ENCODE measurements at places on chromosomes 3 and 15.

GRCh38 chr3:114223143-114223542, 14.2 kb downstream of the ZNF80 start:
- DNase-seq: no peak

DNA sequence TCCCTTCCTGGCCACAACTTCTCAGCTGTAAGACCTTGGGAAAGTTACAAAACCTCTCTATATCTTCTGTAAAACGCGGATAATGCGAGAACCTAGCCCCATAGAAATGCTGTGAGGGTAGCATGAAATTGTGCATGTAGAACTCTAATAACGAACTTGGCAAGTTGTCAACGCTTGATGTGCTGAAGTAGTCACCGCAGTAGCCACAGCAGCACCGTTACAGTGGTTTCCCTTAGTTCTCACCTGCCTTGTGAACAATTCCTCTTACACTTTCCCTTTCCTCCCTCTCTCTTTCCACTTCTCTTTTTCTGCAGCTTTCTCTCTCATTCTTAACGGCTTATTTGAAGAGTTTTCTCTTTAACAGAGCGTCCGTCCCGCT, 447 bp upstream of the SHQ1 start:
- no peak for DNase-seq

- DNase-seq: no peak
These were observed 344.6 kb upstream of the NECTIN3 start for GRCh38 chr3:110727056-110727455.

DNA sequence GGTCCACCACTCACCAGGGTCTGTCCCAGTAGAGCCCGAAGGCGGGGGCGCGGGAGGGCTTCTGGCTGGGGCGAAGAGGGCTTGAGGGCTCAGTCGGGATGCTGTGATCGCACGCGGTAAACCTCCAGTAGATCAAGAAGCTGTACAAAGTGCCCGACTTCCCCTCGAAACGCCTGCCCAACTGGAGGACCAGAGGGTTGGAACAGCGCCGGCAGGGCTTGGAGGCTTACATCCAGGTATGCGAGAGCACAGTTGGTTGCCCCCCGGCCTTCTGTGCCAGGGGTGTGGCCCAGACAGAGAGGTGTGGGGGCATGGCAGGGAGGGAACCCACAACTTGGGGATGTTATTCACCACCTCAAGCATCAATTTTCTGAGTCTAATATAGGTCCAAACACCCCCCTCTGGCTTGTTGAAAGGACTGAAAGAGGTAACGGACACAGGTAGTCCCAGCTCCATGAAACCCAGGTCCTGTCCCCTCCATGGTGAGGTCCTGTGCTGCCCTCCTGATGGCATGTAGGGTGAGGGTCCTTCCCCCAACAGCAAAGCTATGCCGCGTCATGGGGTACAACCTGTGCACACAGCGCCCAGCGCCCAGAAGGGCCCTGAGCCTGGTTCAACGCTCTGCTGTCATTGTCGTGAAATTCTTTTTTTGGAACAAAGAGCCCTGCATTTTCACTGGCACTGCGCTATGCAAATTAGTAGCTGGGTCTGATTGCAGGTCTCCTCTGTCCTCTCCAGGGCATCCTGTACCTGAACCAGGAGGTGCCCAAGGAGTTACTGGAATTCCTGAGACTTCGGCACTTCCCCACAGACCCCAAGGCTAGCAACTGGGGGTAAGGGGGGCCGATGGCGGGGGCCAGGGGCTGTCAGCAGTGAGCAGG, 1.2 kb downstream of the SNX22 start:
- DNase-seq: no peak

DNA sequence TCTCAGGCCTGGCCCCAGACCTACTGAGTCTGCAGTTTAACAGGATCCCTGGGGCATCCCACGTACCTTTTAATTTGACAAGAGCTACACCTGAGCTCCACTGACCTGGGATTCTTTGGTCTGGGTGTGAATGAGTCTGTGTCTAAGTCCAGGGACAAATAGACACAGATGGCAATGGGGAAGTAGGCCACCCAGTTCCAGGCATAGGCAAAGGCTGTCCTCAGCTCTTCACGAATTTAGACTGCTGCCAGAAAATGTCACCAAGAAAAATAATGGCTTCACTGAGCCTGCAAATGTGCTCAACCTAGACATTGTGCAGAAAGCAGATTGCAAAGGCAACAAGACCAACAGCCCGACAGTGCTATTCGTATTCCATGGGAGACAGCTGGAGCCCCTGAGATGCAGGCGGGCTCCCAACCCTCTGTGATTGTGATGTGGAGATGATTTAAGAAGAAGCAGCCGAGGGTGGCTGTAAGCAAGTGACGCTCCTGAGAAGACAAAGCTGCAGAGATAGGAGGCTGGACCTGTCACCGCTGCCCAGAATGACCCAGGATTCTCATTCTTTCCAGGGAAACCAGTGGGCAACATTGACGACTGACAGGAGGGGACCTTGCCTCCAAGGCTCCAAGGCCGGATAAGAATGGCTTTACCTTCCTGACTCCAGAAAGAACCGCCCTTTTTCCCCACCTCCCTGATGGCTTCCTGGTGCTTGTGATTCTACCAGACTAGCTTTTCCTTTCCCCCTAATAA, 39.8 kb upstream of the IREB2 start:
- DNase-seq: no peak

DNA sequence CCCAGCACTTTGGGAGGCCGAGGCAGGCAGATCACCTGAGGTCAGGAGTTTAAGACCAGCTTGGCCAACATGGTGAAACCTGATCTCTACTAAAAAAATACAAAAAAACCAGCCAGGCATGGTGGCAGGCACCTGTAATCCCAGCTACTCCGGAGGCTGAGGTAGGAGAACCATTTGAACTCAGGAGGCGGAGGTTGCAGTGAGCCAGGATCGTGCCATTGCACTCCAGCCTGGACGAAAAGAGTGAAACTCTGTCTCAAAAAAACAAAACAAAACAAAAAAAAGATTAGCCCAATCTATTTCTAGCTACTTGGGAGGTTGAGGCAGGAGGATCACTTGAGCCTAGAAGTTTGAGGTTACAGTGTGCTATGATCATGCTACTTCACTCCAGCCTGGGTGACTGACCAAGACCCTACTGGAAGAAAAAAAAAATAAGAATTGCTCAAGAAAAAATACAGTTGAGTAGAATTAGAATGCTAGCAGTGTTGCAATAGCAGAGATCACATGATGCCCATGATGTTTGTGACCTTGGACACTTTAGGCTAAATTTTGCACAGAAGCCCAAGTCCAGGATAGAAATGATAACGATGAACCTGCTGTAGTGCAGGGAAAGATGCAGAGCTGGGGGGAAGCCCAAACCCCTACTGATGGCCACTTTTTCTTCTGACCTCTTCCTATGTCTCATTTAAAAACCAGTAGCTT, 162.2 kb downstream of the LPP start:
- no peak for DNase-seq

DNA sequence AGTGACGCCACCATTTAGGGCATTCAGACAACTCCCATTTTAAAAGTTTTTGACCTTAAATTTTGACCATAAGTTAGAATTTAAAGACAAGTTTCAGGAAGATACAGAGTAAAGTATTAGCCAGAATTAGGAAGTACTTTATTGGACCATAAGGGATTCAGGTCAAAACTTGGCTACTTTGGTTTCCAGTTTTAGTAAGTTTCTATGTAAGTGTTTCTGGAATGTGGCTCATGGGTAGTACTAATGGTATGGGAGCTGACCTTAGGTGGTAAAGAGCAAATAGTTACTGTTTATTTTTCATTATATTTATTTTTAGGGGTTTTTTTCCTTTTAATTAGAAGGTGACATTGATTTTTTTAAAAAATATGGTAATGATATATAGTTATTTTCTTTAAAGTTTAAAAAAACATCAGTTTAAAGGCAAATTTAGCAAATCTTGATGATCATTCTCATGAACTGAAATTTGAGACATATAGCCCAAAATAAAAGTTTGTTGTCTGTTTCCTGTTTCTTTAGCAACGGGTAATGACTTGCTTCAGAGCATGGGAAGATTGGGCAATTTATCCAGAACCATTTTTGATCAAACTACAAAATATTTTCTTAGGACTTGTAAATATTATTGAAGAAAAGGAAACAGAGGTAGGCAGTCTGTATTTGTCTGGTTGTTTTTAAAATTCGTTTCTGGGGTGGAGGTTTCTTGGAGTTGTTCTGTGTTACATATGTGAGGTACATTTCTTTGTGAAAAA, 34.3 kb downstream of the U2SURP start:
- no peak for DNase-seq

- no peak for DNase-seq
These were observed 10.6 kb downstream of the FSTL1 start for GRCh38 chr3:120440001-120440703.

- no peak for DNase-seq
These were observed 294.6 kb upstream of the DPPA4 start for GRCh38 chr3:109631897-109632296.

DNA sequence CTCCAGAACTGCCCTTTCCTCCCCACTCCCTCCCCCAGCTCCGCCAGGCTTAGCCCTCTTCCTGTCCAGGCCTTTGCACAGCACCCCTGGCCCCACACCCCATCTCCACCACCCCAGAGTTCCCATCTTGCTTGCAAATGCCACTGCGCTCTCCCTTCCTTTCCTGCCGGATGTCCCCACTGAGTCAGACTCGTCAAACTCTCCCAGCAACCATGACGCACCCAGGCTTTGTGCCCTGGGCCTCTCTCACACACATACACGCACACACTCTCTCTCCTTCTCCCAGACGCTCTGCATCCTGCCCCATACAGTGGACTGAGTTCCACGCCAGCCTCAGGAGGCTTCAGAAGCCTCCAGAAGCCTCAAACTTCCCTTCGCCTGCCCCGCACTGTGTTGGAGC, 2.8 kb upstream of the CCDC9B start:
- no peak for DNase-seq

DNA sequence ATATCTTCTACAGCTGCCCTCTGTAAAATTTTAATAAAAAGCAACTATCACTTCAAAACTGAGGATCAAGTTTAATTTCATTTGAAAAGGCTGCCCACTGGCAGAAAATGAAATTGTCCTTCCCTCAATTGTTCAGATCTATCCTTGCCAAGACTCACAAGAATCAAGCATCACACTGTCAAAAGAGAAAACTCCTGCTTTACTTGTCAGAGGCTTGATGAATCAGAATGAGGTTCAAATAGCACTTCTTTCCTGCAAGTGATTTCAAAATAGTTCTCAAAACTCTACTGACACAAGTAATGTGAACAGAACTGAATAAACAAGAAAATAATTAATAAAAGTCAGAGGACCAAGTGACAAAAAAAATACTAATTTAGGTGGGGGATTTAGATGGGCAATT, 70.6 kb downstream of the GOLIM4 start:
- no peak for DNase-seq
